ENCODE measurements at places on chromosomes 13 and 19.

DNA sequence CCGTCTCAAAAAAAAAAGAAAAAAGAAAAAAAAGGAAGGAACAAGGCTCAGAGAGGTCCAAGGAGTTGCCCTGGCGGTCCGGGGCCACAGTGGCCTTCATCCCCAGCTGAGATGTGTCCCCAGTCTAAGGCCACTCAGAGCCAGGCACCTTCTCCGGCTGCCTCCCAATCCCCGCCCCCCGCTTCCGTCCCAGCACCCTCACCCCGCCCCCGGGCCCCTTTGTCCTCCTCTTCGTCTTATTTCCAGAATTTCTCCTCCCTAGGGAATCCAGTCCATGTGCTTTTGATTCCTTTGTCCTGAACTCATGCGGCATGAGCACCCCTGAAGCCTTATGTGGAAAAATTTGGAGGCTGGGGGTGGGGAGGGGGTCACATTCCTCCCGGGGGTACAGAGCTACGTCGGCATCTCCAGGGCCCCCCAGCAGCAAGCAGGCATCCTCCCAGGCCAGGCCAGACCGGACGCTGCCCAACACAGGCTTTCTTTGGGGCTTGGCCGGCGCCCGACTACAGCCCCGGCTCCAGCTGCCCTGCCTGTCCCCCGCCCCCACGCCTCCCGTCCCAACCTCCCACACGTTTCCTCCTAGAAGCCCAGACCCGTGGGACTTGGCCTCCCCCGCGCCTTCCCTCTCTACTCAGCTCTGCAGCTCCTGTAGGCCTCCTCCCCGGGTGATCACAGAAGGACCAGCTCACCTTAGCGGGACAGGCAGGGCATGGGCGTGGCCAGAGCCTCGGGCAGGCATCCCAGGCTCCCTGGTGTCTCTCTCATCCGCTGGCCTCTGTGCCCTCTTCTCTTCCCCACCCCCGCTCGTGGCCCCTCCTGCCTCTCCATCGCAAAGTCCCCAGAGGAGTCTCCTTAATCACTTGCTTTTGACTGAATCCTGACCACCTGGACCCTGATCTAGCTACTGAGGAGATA, 17.8 kb upstream of the ADGRE5 start:
- DNase-seq, result no peak

- DNase-seq, result no peak
These were observed 80.4 kb downstream of the MRPL57 start for GRCh38 chr13:21256891-21257290.

- no peak for DNase-seq
These were observed 295.6 kb downstream of the TBC1D4 start for GRCh38 chr13:75186379-75186778.

DNA sequence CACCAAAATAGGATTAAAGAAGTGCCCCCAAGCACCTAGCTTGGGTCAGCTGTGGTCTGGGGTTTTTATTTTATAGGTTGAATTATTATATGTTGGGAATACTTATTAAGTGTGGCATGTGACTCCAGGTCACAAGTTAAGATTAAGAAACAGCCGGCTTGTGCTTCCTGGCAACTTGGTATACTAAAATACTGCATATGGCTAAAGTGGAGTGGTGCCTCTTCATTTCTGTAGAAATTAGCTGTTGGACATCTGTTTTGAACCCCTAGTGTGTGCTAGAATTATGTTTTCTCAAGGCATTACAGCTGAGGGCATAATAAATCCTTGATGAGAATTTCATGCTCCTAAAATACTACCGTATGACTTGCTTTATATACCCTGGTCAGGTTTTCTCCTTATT, 286.6 kb downstream of the SHISA2 start:
- no peak for DNase-seq

GRCh38 chr19:55252760-55253663, 5.8 kb downstream of the PPP6R1 start:
- DNase-seq, result no peak

DNA sequence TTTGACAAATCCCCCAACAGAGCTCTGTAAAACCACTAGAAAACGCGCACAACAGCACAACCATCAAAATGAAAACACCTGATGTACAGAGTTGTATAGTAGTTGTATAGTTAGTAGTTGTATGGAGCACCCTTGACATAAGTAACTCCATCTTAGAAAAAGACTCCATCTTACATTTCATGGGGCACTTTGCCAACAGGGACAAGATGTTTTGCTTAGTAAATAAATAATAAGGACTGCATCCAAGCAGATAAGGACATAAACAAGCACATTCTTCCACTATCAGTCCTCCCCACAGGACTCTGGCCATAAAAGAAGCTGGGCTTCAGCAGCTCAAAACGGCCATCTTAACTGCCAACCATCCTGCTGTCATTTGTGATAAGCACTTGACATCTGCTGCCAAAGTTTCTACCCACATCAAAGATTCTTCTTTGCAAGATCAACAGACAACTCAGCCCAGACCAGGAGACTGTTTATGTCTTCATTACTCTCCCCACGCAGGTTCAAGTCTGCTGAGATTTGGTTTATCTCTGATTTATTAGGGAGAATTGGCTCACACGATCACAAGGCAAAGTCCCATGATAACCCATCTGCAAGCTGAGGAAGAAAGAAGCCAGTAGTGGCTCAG, 20.7 kb upstream of the ZNF331 start:
- DNase-seq, result no peak

- DNase-seq, result no peak
These were observed at the start of gene ANGPTL4 for GRCh38 chr19:8363803-8364771. TSS of gene ANGPTL4 (plus strand) at chr19:8364155. CDS start at chr19:8364322, 167 bp downstream.

GRCh38 chr13:112849500-112849899, 119.5 kb upstream of the MCF2L start:
- DNase-seq, result no peak

DNA sequence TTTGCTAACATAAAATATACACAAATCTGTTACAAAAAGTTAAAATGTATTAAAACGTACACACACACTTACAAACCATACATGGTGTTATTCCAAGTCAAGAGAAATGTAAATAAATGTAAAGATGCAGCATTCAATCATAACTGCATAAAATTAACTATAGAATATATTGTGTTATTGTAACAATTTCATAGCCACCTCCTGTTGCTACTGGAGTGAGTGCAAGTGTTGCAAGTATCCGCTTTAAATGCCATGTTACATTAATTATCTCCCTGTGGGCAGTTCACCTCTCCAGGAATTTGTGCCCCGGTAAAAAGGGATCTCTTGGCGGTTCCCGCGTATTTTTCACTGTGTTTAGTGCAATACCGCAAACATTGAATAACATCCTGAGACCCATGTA, 3.5 kb upstream of the INSR start:
- DNase-seq, result no peak

DNA sequence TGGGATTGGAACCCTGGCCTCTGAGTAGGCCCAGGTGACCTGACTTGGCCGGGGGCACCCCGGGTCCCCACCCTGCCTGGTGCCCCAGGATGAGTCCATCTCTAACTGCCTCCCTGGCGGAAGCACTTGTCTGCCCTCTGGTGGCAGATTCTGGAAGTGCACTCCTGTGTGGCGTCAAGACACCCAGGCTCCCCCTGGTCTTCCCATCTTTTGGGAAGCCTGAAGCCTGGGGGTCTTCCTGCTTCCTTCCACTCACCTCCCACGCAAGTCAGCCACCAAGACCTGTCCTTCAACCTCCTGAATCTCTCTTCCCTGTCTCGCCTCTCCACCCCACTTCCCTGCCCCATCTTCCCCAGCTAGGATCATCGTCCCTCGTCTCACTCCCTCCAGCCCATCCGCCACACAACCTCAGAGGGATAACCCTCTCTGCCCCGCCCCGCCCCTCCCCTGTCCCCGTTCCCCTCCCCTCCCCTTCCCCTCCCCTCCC, 7.4 kb downstream of the RABAC1 start:
- DNase-seq, result no peak

GRCh38 chr13:72437458-72437857, 290.0 kb downstream of the MZT1 start:
- peak; percentile 55 for DNase-seq

DNA sequence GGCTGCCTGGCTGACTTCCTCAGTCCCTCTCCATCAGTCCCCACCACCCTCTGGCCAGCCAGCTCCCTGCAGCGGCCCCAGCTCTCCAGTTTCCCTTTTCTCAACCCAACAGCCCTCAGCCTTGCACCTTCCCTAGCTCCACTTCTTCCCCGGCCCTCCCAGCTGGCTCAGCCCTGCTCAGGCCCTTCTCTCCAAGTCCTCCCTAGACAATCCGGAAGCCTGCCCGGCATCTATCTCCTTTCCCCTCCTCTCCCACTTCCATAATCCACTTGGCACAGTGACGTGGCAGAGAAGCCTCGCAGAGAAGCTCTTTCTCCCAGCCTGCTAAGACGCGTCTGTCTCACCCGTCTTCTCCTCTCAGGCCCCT, 1.1 kb downstream of the UBXN6 start:
- peak; percentile 31 for DNase-seq

DNA sequence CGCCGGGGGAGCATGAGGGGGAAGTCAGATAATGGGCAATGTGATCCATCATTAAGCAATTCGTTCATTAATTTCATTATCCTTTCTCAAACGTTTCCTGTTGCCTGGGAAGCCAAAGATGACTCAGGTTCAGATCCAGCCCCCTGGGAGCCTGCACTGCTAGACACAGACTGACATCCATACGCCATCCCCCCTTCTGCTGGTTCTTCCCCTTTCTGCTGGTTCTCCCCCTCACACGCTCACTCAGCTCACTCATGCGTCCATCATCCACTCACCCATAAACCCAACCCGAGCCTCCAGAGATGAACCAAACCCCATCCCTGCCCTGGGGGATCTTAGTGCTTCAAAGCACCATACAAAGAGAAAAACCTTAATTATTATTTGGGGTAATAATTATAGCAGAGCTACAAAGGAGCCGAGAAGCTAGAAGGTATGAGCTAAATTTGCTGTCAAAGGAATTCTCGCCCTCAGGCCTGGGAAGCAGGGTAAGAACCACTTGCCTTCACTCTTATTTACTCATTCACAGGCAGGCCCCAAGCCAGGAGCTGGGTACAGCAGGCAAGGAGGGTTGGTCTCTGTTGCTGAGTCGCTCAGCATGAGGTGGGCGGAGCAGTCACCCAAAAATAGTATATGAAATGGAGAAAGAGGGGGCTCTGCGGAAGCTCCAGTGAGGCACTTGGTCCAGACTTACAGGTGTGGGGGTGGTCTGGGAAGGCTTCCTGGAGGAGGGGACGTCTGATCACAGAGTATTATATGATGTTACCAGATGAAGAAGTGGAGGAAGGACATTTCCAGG, 7.0 kb upstream of the ZNF444 start:
- no peak for DNase-seq

- DNase-seq, result no peak
These were observed at the start of gene ARHGEF1 for GRCh38 chr19:41882568-41883462. TSS of gene ARHGEF1 (plus strand) at chr19:41883184. CDS start at chr19:41888083, 4,899 bp downstream.

- no peak for DNase-seq
These were observed 482.8 kb downstream of the SLITRK5 start for GRCh38 chr13:88154001-88154400.

- peak; percentile 64 for DNase-seq
These were observed 389.4 kb downstream of the RFC3 start for GRCh38 chr13:34207334-34207733.

DNA sequence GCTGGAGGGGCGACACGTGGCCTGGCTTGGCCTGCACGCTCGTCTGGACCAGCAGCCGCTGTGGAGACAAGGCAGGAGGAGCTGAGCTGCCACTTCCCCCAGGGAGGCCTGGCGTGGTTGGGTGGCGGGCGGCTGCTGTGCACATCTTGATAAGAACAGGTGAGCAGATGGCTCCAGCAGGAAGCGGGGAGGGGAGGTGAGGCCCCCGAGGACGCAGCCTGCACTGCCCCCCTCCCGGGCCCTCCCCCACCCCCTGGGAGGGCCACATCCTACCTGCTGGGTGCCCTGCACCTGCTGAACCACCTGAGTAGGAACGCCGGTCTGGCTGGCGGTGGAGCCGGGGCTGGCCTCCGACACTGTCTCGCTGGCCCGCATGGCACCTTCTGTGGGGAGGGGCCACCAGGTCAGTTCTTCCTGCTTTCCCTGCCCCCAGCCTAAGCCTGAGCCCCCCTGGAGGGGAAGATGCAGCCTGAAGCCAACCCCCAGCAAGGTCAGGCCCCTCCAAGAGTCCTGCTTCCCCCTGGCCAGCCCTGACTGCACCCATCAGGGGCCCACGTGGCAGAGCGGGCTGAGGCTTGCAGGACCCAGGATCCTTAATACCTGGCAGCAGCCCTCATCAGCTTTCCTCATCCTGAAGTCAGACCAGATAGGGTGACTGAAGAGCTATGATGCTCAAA, 22.8 kb downstream of the RFX1 start:
- DNase-seq, result no peak

GRCh38 chr13:66033924-66034323, 1196.2 kb downstream of the PCDH9 start:
- DNase-seq, result no peak

GRCh38 chr19:21617740-21618339, 112.4 kb downstream of the ZNF429 start:
- no peak for DNase-seq

DNA sequence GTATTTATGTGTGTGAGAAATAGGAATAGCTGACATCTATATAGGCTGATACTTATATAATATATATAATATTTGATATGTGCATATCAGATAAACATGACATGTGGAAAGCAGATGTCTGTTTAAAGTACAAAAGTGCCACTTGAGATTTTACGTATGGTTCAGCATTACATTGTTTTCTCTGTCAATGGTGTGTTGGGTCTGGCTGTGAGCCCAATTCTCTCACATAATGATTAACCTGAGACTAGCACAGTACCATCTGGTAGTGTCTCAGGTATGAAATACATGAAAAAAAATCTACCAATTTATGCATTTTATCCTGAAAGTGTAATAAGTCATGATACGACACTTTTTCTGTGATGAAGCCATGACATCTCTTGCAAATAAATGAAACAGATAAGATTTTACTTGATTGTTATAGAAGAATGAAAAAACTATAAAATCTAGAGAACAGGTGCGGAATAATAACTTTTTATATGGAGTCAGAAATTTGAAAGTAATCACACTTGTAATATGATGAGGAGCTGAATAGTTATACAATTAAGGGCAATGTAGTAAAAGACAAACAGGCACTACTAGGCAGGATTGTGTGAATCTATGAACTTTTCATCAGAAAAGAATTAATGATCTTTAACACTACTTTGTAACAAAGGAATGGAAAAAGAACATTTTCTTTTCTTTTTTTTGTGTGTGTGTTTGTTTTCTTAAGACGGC, 1405.0 kb downstream of the OLFM4 start:
- DNase-seq, result no peak

All from GM04503 (cell line).